ENCODE measurements at places on chromosomes 7 and 10.

DNA sequence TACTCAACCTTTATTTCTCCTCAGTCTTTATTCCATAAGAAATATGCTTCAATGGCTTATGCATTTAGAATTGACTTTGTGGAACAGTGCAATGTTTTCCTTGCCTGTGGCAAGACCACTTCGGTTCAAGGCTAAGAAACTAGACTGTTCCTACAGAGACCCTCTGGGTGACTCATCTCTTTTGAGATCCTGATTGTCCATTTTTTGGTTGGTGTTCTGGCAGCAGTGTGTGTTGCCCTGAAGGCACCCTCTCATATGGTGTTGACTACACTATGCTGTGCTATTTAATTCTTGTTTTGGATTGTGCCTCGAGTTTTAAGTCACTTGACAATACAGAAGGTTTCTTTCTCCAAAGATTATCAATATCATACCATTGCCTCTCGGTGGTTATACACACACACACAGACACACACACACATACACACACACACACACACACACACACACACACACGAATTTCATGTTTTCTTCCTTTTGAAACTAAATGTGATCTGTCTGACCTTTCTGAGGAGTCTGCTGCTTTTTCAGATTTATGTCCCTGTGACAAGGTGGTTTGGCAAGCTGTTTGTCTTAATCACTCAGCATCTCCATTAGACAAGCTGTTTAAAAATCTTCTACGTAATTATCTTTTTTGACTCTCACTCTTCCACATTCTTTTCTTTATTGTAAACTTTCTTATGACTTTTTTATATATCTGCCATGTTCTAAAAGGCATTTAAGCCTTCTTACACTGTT is 187.2 kb downstream of the VTI1A start:
- peak; percentile 24 for DNase-seq

DNA sequence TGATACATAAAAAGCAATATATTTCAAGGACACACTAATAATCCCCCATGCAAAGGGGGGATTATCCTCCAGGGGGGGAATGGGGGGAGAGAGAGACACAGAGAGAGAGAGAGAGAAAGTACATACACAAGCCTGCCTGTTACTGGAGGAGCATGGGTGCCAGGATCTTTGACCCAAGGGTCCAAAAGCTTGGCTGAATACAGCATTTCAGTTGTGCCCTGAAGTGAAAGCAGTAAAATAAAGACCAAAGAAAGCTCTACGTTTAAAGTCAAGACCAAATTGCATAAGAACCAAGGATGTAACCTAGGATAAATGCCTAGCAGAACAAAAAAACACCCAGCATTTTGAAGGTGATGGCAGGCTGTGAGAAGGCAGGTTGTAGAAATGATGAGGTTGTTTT is 27.8 kb upstream of the ITGB8 start:
- no peak for DNase-seq

- peak; percentile 100 for DNase-seq
These were observed 30.8 kb upstream of the AP5Z1 start for GRCh38 chr7:4744391-4745264.

- DNase-seq: no peak
These were observed 24.0 kb downstream of the LAMB1 start for GRCh38 chr7:107978815-107979408.

- no peak for DNase-seq
These were observed 148.8 kb upstream of the ODAD2 start for GRCh38 chr10:28147706-28148105.

DNA sequence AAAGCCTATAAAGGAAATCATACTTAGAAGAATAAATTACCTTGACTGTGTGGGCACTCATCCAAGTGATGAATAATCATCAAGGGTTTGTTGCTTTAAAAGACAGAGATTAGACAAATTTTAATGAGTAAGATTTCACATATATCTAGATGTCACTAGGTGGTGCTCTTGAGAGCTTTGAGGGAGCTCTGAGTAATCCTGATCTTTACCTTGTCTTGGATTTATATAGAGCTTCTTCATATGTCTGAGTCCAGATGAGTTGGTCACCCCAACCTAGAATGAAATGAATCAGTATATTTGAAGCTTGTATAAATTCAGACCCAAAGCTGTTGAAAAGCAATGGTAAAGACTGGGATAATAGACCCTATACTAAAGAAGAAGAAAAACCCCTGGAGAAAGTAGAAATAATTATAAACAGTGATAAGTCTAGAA is 3.7 kb downstream of the AGR2 start:
- peak; percentile 83 for DNase-seq

GRCh38 chr10:24579448-24579847 is 144.2 kb downstream of the ARHGAP21 start:
- no peak for DNase-seq

GRCh38 chr7:38178695-38179344 is 775 bp downstream of the STARD3NL start:
- DNase-seq: peak; percentile 65

GRCh38 chr7:17781491-17782215 is 158.6 kb downstream of the SNX13 start:
- DNase-seq: peak; percentile 67

GRCh38 chr10:74857586-74857985 is 31.2 kb downstream of the KAT6B start:
- DNase-seq: no peak

DNA sequence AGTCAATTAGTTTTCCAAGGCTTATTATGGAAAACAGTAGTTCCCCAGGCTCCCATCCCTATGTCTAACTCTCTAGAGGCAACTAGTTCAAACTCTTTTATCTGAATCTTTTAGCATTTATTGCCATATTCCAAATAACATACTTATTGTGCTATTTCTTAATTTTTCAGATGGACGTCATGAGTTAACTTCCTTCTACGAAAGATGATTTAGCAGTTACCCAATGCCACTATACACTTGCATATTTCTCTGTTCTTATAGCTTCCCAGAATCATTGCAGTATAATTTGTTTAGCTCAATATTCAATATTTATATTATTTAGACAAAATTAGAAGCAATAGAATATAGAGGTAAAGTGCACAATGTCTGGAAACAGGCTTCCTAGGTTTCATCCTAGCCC is 52.8 kb downstream of the REEP3 start:
- peak; percentile 11 for DNase-seq

DNA sequence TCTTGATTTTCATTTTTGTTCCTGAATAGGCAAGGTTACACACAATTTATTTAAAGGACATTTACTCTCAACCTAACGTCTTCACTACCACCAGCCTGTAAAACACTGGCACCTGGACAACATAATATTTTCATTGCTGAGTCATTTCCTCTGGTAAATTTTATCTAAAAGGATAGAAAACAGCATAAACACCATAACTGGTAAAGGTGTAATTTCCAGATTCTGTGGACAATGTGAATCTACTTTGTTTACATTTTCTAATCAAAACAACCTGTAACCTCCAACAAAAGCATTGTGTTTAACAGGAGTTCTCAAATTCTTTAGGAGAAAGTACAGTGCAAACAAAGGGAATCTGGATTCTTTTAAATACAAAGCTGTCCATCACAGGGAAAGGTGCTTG is 472.0 kb upstream of the AKR1E2 start:
- DNase-seq: peak; percentile 70

GRCh38 chr7:116955801-116956476 is 2.6 kb downstream of the ST7 start:
- DNase-seq: peak; percentile 85

GRCh38 chr10:10644008-10644646 is 373.5 kb upstream of the CELF2 start:
- DNase-seq: peak; percentile 83

GRCh38 chr7:67631476-67631875 is 634.8 kb downstream of the TYW1 start:
- no peak for DNase-seq

- DNase-seq: peak; percentile 16
These were observed 2.1 kb upstream of the GUSB start for GRCh38 chr7:65983965-65984658.

All from cardiac fibroblast (primary cell).